ENCODE measurements at places on chromosomes 2 and 18. TPM values are rescaled to one million over a fixed set of nuclear protein-coding genes. Genes with fewer than 3 reads are reported as not detected.

Gene CRACDL
- 1.1 TPM for total RNA-seq

Gene IMPA2
- total RNA-seq = 44.3 TPM

Gene CDH19
- under 0.01 TPM for total RNA-seq

Gene MYOM1
- 0.96 TPM for total RNA-seq

Gene CXXC1
- 27.7 TPM for total RNA-seq

Gene MAL
- 1.3 TPM for total RNA-seq

Gene SP5
- total RNA-seq = not detected

Gene HAAO
- not detected for total RNA-seq

Gene KCNF1
- 0.48 TPM for total RNA-seq

Gene IFIH1
- 15.2 TPM for total RNA-seq

Gene ARHGAP25
- total RNA-seq = 0.43 TPM
